GM23248 (cell line): ENCODE measurements at places on chromosomes 6 and 20. TPM values are rescaled to one million over a fixed set of nuclear protein-coding genes. Genes with fewer than 3 reads are reported as not detected.

DNA sequence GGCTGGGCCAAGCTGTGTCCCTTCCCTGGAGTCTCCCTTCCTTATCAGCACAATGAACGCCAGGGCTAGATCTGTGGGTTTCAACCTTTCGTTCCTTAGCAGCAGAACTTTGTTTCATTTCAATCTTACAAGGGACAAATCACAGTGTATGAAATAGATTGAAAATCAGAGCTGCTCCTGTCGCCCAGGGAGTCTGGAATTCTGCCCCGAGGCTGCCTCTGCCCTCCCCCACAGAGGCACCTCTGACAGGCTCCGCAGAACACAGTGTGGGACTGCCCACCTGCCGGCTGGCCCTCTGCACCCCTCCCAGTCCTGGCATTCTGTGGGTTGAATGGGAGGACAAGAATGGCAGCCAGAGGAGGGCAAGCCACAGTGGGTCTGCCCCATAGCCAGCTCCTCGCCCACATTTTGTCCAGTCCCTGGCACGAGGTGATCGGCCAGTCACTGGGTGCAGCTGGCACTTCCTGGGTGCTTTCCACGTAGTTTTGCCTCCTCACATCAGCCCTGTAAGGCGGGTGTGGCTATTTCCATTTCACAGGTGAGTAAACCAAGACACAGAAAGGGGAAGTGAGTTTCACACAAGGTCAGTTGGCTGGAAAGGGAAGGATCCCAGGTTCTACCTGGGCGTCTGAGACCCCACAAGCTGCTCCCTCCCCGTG is 26.1 kb downstream of the MANBAL start:
- DNase-seq, result no peak

DNA sequence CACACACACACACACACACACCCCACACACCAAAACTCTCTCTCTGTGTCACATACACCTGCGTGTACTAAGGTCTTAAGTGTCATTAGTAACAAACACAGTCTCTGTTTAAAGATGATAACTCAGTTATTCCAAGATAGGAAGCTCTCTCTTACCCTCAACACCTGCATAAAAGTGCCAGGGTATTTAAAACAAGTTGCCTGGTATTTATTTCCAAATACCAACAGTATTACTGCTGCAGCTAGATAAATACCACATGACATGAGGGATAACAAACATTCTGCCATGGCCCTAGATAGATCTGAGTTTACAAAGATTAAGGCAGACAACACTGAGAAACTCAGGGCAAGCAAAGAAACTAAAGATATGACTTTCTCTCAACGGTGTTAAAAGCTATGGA is 118.5 kb downstream of the SIM1 start:
- DNase-seq, result peak; percentile 26

DNA sequence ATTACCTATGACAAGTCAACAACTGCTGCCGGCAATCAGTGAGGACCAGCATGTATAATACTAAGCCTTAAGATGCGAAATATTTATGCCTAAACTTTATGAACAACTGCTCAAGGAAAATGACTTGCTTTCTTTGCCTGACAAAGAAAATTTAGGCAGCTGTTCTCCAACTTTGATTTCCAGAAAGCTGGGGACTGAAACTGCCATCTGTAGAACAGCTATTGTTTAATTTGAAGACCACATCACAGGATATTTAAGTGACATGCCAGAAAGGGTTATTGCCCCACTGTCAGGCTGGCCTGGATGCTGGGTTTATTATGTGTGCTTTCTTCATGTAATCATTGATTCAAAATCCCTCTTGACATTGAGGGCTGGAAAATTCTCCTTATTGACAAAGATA is 153.9 kb upstream of the ENPP5 start:
- no peak for DNase-seq

DNA sequence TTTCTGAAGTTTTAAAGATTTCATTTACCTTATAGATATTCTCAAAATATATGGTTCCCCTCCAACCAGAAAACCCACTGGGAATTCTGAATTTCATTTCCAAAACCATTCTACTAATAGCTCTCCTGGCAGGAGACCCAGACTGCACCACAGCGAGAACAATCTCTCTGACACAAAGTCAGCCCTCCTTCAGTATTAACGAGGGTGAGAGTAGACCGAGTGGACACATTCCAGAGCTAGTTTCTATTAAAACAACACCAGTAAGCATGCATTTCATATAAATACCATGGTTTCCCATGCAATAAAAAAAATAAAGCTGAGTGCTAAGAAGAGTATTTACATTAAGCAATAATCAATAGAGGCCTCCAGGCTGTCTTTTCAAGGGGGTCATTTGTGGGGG is 899.6 kb upstream of the SLC35B3 start:
- no peak for DNase-seq

- DNase-seq, result peak; percentile 69
Observed at GRCh38 chr6:45801471-45802289, 214.0 kb downstream of the CLIC5 start.

- no peak for DNase-seq
Observed at GRCh38 chr6:21772884-21773575, 179.5 kb downstream of the SOX4 start.

GRCh38 chr6:22296067-22296466 is 769 bp downstream of the PRL start:
- no peak for DNase-seq

The CD109 gene
- 68.3 and 68.6 TPM in 2 replicates for total RNA-seq

The MYCT1 gene
- total RNA-seq, result under 0.01 and 0.11 TPM in 2 replicates

The SLC17A2 gene
- not detected in 2 replicates for total RNA-seq

The ULBP3 gene
- total RNA-seq, result 10.1 and 12.6 TPM in 2 replicates

The TRIM31 gene
- not detected in 2 replicates for total RNA-seq

The ETV7 gene
- total RNA-seq, result 0.32 TPM in 1 of 2 replicates, not detected in the other

The CFAP61 gene
- total RNA-seq, result not detected in 2 replicates

The SLC22A2 gene
- total RNA-seq, result not detected in 2 replicates

The CSE1L gene
- 90.2 and 96.9 TPM in 2 replicates for total RNA-seq
